Memory B cell (primary cell): ENCODE measurements at places on chromosomes 4 and X.

DNA sequence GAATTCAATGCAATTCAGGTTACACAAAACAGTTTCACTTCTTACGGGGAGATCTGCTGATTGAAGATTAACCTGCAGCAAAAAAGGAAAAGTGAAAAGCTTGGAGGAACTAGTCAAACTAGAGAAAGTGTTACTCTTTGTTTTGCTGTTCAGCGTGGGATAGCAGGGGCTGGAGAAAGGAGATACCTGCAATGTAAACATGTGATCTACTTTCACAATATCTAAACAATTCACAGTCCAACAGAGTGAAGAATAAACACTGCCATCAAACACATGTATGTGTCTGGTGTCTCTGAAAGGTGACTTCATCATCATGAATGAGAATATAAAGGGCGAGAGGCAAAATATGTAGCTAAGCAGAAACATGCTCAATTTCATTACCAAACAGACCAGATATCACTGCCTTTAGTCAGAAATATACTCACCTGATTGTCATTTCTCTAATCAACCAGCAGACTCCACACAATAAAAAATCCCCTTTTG, 26.4 kb downstream of the NIPAL1 start:
- no peak for DNase-seq

- DNase-seq, result no peak
These were observed 46.7 kb downstream of the DTHD1 start for GRCh38 chr4:36328130-36328529.

DNA sequence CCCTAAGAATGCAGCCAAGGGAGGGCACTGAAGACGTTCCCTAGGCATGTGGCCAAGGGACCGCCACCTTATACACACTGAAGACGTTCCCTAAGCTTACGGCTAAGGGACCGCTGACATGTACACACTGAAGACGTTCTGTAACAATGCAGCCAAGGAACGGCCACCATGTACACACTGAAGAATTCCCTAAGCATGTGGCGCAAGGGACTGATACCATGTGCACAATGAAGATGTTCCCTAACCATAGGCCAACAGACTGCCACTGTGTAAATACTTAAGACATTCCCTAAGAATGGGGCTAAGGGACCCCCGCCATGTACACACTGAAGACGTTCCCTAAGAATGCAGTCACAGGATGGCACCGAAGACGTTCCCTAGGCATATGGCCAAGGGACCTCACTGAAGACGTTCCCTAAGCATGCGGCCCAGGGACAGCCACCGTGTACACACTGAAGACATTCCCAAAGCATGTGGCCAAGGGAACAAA, 36.1 kb downstream of the DHRSX start:
- no peak for DNase-seq

DNA sequence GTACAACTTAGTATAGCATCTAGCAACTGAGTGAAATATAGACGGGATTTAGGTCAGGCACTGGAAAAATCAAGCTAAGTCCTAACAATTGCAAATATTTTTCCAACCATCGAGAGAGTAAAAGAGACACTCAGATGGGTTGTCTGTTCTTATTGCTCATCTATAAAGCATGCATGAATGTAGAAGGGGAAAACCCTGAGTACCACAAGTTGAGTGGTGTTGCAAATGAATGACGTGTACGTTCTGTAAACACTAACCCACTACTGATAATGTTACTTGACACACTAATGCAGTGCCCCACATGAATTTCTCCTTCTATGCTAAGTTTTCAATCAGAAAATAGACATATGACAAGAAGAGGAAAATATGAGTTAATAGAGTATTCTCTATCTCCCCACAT, 211.2 kb downstream of the COX18 start:
- no peak for DNase-seq

- DNase-seq, result no peak
These were observed 31.5 kb downstream of the SHOX start for GRCh38 chrX:662126-662525.

DNA sequence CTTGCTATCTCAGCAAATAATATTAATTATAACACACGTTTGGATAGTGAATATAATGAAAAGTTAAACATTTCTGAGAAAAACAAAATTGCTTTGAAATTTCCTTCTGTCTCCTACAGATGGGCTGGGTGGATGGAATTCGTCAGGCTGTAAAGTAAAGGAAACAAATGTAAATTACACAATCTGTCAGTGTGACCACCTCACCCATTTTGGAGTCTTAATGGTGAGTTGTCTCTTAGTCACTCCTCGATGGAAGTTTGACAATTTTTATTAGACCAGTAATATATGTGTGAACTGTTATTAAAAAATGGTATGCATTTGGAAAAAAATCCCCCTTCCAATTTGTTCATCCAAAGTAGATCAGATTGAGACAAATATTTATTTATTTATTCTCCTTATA, 92.5 kb upstream of the BRS3 start:
- no peak for DNase-seq

GRCh38 chrX:46770000-46770816, 11.3 kb upstream of the SLC9A7 start:
- no peak for DNase-seq

- DNase-seq, result no peak
These were observed 44.3 kb downstream of the RASGEF1B start for GRCh38 chr4:81427344-81427821.

DNA sequence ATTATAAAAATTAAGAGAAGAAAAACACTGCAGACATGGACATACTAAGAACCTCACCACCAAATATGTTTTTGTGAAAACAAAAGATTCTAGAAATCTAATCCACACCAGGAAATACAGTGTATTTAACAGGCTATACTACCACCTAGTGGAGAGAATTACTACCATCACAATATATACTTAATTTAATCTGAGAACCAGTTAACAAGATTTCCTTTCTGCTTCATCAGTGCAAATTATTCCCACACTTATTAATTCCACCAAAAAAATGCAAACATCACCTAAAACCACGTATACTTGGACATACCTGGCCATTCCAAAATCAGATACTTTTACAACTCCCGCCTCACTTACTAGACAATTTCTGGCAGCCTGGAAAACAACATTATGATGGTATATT, 7.0 kb upstream of the TXK start:
- DNase-seq, result peak; percentile 9

DNA sequence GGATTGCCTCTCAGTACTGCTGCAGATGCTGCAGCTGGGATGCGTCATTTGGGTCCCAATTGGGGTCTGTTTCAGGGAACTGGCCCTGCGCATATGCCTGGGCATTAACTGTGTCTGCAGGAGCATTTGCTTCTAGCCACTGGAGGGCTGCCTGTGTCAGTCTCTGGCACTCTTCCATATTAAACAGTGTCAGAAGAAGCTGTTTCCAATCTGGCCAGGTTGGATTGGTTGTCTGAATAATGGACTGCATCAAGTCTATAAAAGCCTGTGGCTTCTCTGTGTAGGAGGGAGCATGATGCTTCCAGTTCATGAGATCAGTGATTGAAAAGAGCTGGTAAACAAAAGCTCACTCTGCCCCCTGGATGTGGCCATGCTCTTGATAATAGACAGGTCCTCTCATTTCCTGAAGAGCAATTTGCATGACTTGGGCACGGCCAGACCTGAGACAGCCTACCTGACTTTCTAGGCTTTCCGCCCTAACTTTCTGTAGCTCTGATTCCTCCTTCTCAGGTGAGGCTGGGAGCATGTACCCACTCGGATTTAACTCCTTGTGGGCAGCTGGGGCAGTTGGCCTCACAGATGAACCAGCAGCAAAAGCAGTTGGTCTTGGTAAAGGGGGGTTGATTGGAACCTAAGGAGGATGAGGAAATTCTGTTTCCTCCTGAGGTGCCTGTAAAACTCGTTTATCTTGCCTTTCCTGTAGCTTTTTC, 29.2 kb downstream of the SULT1E1 start:
- no peak for DNase-seq

- DNase-seq, result no peak
These were observed 102.9 kb downstream of the PRSS12 start for GRCh38 chr4:118249890-118250289.

GRCh38 chr4:99610605-99611175, 36.1 kb downstream of the MTTP start:
- DNase-seq, result no peak

DNA sequence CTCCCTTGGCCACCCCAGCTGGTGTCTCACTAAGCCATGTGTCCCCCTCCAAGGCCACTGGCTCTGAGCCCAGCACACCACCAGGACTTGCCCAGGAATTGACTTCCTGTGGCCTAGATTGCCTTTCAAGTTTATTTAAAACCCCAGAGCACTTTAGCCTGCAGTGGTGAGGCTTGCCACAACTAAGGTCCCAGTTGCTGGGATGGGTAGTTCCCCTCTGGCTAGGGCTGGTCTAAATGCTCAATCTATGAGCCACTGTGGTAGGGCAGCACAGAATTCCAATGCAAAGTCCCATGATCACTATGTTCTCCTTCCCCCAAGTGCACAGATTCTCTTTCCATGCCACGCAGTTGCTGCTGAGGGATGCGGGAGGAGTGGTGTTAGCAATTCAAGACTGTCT, 61.1 kb upstream of the HCCS start:
- DNase-seq, result no peak

- peak; percentile 2 for DNase-seq
These were observed 102.6 kb upstream of the PRKX start for GRCh38 chrX:3815896-3816664.

- DNase-seq, result no peak
These were observed 58.6 kb downstream of the ABLIM2 start for GRCh38 chr4:8099981-8100464.

GRCh38 chr4:184849185-184849584, 23.4 kb upstream of the ACSL1 start:
- DNase-seq, result no peak
